ENCODE measurements at places on chromosomes 5 and 9. TPM values are rescaled to one million over a fixed set of nuclear protein-coding genes. Genes with fewer than 3 reads are reported as not detected.

GRCh38 chr5:136034492-136034891 lies 5.7 kb downstream of the TGFBI start:
- no peak for DNase-seq

GRCh38 chr9:77092536-77092935 lies 73.1 kb downstream of the FOXB2 start:
- peak; percentile 23 for DNase-seq

DNA sequence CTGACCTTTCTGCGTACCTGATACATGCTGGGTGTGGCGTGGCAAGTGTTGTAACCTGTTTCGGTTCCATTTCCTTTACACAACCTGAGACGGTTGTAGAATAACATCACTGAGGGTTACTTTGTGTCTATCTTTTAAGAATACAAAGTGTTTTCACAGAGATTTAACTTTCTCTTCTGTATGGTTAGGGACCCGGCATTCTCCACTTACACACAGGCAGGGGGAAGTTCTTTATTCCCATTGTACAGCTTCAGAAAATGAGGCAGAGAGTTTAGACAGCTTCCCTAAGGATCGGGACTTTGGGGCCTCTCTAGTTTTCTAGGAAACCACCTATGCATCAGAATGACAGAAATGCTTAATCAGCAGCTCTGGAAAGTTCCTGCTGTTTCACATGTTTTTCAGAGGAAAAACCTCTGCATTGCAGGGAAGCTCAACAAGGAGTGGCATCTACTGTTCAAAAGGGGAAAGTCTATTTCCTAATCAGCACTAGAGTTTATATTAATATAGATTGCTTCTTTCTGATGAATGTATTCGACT lies 41.3 kb downstream of the CAST start:
- DNase-seq, result no peak

DNA sequence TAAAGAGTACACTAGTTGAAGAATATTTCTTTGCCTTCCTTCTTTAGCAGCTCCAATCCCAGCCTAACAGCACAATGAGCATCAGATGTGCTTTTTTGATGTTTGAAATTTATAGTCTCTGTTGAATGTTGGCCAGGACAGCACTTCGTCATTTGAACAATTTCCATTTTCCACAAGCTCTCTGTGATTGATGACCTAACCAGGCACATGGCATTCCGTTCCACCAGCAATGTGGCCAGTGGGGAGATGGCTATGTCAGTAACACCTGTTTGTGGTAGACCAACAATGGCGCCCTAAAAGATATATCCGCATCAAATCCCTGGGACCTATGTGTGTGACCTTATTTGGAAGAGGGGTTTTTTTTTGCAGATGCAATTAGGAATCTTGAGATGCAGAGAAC lies 66.8 kb downstream of the PALM2AKAP2 start:
- DNase-seq, result no peak

DNA sequence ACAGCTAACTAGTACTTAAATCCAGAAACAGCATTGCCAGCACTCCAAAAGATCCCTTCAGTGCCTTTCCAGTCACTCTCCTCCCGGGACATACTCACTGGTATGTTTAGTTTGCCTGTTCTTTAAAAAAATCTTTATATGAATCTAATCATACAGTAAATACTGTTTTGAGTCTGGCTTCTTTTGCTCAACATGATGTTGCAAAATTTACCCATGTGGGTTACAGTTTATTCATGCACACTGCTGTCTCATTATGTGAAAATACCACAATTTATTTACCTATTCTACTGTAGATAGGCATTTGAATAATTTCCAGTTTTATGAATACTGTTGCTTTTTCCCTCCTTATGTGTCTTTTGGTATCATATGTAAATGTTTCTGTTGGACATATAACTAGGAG lies 13.5 kb downstream of the NDFIP1 start:
- DNase-seq, result no peak

- DNase-seq, result no peak
These were observed 6.1 kb downstream of the IL4 start for GRCh38 chr5:132679717-132680380.

Gene PALM2AKAP2
- total RNA-seq, result 31.7 TPM

Gene MEIKIN
- not detected for total RNA-seq

Gene GFRA3
- total RNA-seq, result not detected
